Activated CD4-positive, alpha-beta T cell treated with anti-CD3 and anti-CD28 coated beads, Interleukin-2, amount 10 ng/mL, durations not matched to agents 24 days and 14 days (primary cell): ENCODE measurements at places on chromosomes 11 and 22.

GRCh38 chr11:57900320-57900719, 123.4 kb upstream of the OR9Q1 start:
- H3K4me1 ChIP-seq: peaks cover 6% of the 10 kb centered on the region
- no peak for DNase-seq
- no peak overlapping the region for H3K27ac ChIP-seq
- H3K4me3 ChIP-seq: no peak overlapping the region
- H3K36me3 ChIP-seq: no peaks in the 10 kb centered on the region
- H3K27me3 ChIP-seq: peaks cover 3% of the 10 kb centered on the region

- no peaks in the 10 kb centered on the region for H3K27me3 ChIP-seq
- no peaks in the 10 kb centered on the region for H3K36me3 ChIP-seq
- H3K27ac ChIP-seq: no peak overlapping the region
- H3K4me1 ChIP-seq: no peaks in the 10 kb centered on the region
Measured at GRCh38 chr22:47206164-47206563, 443.7 kb downstream of the TBC1D22A start.

DNA sequence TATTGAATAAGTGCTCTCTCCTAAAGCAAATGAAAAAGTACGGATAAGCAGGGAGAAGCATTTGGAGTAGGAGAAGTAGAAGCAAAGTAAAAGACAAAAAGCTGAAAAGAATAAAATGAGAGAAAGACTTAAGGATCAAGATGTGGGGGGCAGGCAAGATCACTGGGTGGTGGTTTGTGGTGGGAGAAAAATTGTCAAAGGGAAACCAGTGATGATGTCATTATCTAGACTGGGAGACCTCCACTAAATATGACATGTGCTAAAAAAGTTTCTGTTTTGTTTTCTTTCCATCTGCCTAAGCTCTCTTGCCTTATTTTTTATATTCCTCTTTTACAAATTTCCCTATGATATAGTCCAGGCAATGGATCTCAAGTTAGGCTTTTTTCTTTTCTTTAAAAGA, 14.8 kb upstream of the MAML2 start:
- peak overlapping the region; percentile 6 for H3K27ac ChIP-seq
- no peak for DNase-seq
- peaks cover 51% of the 10 kb centered on the region for H3K36me3 ChIP-seq
- no peaks in the 10 kb centered on the region for H3K27me3 ChIP-seq
- peaks cover 29% of the 10 kb centered on the region for H3K4me1 ChIP-seq
- H3K4me3 ChIP-seq: no peak overlapping the region

- H3K36me3 ChIP-seq: no peaks in the 10 kb centered on the region
- peaks cover 9% of the 10 kb centered on the region for H3K4me1 ChIP-seq
- no peak for DNase-seq
- H3K27me3 ChIP-seq: peaks cover 49% of the 10 kb centered on the region
Measured at GRCh38 chr22:45867118-45867905, 109.7 kb downstream of the WNT7B start.

- no peak overlapping the region for H3K27ac ChIP-seq
- DNase-seq: no peak
- no peaks in the 10 kb centered on the region for H3K36me3 ChIP-seq
- H3K4me3 ChIP-seq: no peak overlapping the region
- H3K4me1 ChIP-seq: no peaks in the 10 kb centered on the region
- H3K27me3 ChIP-seq: no peaks in the 10 kb centered on the region
Measured at GRCh38 chr11:134512571-134513538, 100.8 kb upstream of the B3GAT1 start.

DNA sequence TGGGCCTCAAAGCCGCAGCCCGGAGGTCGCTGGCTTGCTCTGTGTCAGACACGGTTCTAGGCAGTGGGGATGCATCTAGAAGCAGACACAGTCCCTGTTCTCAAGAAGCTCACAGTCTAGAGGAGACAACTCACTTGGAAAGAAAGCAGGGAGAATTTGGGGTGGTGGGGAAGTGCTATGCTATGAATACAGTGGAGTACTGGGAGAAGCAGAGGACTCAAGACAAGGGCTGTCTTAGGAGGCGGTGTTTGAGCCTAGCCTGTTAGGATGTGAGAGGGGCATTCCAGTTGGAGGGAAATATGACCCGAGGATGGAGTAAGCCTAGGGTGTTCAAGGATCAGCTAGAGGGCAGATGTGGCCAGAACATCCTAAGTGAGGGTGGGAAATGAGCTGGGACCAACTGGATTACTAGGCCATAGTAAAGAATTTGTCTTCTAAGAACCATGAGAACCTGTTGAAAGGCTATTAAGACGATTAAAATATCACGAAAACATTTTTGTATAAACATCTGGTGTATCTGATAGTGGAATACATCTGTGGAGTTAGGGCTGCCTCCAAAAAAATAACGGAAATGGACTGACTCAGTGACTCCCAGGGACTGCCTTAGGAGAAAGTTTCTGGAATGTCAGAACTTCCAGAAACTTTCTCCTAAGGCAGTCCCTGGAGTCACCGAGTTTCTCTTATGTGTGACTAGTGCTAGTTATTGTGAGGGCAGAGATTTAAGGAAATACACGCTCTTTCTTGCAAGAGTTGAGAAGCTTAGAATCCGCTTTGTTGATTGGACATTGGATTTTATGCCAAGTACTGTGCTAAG, 1.1 kb upstream of the PITPNB start:
- peaks cover 4% of the 10 kb centered on the region for H3K27me3 ChIP-seq
- peaks cover 45% of the 10 kb centered on the region for H3K36me3 ChIP-seq
- peak overlapping the region; percentile 97 for H3K4me3 ChIP-seq

DNA sequence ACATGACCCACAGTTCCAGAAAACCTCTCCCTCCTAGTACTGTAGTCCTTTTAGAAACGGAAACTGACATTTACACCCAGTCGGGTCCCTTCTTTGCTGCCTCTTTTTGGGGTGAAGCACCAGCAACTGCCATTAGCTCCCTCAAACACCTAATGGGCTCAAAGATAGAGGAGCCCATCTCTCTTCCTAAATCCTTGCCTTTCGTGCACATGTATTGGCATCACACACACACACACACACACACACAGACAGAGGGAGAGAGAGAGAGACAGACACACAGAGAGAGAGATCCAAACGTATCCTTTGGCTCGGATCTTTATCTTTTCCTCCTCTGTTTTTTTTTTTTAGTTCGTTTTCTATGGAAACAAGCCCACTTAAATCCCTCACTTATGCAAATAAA, 716 bp downstream of the GRM5 start:
- DNase-seq: no peak
- H3K36me3 ChIP-seq: no peaks in the 10 kb centered on the region
- no peak overlapping the region for H3K27ac ChIP-seq
- H3K4me1 ChIP-seq: no peaks in the 10 kb centered on the region
- H3K4me3 ChIP-seq: no peak overlapping the region

DNA sequence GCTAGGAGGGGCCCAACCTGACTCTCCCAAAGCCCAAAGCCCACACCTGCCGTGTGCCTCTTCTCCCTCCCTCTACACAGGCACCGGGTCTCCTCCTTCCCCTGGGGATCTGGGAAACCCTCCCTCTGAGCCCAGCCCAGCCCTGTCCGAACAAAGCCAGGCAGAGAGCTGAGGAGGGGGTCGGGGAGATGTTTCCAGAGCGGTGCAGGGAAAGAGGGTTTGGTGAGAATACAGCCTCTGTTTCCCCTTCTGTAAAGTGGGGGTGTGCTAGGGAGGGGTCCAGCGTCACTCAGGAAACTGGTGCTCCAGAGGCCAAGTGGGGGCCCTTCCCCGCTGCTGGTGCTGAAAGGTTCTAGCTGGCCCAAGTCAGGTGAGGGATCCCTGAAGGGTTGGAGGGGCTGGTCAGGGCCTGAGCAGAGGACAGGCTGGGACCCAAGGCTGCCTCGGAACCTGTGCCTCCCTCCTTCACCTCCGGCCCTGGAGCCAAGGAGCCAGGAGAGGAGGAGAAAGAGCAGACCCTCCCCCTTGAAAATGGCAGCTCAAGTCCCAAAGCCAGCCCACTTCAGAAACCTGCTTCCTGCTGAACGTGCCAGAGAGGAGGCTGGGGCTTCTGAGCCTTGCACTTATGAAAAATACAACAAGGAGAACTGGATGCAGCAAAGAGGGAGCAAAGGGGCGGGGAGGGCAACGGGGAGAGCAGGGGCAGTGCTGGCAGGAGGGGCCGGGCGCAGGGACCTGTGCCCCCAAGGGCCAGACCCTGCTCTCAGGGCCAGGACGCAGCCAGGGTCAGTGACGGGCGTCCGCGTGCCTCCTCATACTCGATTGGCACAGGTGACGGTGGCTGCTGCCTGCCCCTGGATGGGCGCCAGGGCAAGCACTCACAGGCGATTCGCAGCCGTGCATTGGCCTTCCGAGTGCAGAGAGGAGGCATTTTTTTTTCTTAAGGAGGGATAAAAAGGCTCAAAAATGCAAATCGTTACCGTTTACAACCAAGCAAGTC, 43.2 kb downstream of the MACROD1 start:
- peaks cover 3% of the 10 kb centered on the region for H3K4me1 ChIP-seq
- H3K27me3 ChIP-seq: no peaks in the 10 kb centered on the region
- no peak for DNase-seq
- H3K4me3 ChIP-seq: no peak overlapping the region

- no peak overlapping the region for H3K27ac ChIP-seq
- peaks cover 22% of the 10 kb centered on the region for H3K4me1 ChIP-seq
- peaks cover 4% of the 10 kb centered on the region for H3K36me3 ChIP-seq
- no peak for DNase-seq
- no peaks in the 10 kb centered on the region for H3K27me3 ChIP-seq
- H3K4me3 ChIP-seq: no peak overlapping the region
Measured at GRCh38 chr11:72758690-72759389, 6.6 kb upstream of the ARAP1 start.

DNA sequence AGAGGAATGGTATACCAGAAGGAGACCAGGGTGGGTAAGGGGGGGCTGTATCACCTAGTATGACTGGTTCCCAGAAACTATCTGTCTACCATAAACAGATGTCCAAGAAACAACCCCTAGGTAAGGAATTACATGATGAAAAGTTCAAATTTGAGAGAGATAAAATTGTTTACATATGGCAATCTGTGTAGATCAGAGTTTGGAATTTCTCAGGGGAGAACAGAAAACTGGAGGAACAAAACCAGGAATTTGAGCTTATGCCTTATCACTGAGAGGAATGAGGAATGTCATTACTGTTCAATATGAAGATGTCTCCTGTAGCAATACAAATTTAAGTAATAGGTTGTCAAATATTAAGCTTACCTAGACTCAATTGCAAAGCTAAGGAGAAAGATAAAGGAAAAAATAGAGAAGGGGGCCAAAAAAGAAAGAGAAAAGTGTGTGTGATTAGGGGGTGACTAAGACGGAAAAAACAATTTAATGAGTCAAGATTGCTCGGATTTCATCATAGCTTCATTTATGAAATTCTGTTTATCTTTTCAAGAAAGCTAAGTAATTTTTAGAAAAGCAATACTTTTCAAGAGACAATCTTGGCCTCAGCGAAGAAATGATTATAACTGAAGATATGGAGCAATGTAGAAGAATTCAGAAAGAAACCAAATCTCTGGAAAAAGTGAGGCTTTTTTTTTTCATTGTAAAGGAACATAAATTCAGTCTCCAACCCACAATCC, 117.8 kb downstream of the APOL5 start:
- H3K4me1 ChIP-seq: peaks cover 12% of the 10 kb centered on the region
- H3K36me3 ChIP-seq: no peaks in the 10 kb centered on the region
- H3K4me3 ChIP-seq: no peak overlapping the region
- no peak for DNase-seq
- H3K27ac ChIP-seq: no peak overlapping the region
- peaks cover 26% of the 10 kb centered on the region for H3K27me3 ChIP-seq

- no peak for DNase-seq
- no peak overlapping the region for H3K4me3 ChIP-seq
- H3K27ac ChIP-seq: no peak overlapping the region
- H3K36me3 ChIP-seq: peaks cover 42% of the 10 kb centered on the region
- H3K4me1 ChIP-seq: peaks cover 40% of the 10 kb centered on the region
- H3K27me3 ChIP-seq: no peaks in the 10 kb centered on the region
Measured at GRCh38 chr11:96385187-96385586, 4.5 kb downstream of the CCDC82 start.

GRCh38 chr11:130550150-130550549, 101.7 kb downstream of the ADAMTS15 start:
- DNase-seq: no peak
- no peak overlapping the region for H3K27ac ChIP-seq
- no peak overlapping the region for H3K4me3 ChIP-seq

DNA sequence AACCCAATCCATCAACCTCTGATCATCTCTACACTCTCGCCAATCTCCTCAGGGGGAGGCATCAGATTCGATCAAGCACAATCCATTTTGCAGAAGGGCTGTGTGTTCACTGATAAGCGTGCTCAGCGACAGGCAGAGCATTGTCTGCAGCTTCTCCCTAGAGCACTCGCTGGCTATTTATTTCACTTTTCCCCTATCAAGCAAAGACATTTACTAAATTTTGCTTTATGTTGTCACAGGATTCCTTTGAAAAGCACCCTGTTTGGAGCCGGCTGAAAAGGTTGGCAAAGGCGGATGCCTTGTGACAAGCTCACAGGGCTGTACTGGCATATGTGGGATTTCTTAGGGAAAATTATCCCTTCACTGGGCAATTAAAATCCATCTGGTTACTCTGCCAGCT, 1381.5 kb upstream of the TENM4 start:
- no peak overlapping the region for H3K4me3 ChIP-seq
- H3K27ac ChIP-seq: no peak overlapping the region
- DNase-seq: no peak
- H3K27me3 ChIP-seq: no peaks in the 10 kb centered on the region
- no peaks in the 10 kb centered on the region for H3K4me1 ChIP-seq

- DNase-seq: no peak
- no peaks in the 10 kb centered on the region for H3K27me3 ChIP-seq
- H3K27ac ChIP-seq: no peak overlapping the region
Measured at GRCh38 chr11:28470180-28470579, 362.0 kb downstream of the METTL15 start.

- no peaks in the 10 kb centered on the region for H3K27me3 ChIP-seq
- H3K4me3 ChIP-seq: peak overlapping the region; percentile 86
- peak overlapping the region; percentile 75 for H3K27ac ChIP-seq
- DNase-seq: peak; percentile 76
- H3K4me1 ChIP-seq: peaks cover 45% of the 10 kb centered on the region
- H3K36me3 ChIP-seq: peaks cover 38% of the 10 kb centered on the region
Measured at GRCh38 chr22:31488988-31489617, 539 bp downstream of the EIF4ENIF1 start.

DNA sequence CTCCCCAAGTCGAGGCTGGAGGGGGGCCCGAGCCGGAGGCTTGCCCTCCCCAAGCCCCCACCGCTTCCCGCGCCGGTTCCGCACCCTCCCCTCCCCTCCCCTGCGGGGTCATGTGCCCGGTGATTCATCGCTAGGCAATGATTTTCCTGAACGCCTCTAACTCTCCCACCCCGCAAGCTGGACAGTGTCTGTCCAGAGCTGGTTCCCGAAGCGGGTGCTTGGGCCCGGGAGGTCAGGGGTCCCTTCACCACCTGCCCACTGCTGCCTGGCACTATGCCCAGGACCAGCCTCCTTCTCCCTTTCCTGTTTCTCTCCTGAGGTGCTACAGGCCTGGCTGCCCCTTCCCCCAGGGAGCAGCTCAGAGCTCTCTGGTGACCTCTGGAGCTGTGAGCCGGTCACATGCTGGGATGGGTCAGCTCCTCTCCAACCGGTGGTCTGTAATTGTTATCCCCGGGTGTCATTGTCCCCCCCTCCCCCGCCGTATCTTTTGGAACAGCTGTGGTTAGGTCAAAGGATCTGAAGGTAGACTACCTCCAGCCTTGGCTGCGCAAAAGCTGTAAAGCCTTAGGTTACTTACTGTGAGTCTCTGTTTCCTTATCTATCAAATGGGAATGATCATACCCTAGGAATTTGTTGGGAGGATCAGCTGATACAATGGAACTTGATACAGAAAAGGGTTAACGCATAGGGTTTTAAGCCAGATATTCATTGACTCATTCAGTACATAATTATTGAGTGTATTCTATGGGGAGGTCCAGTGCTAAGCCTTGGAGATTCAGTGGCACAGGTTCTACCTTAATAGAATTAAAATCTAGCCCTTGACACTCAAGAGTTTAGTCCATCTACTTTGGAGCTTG, 753 bp downstream of the STX3 start:
- DNase-seq: peak; percentile 75
- no peaks in the 10 kb centered on the region for H3K27me3 ChIP-seq
- H3K4me3 ChIP-seq: peak overlapping the region; percentile 96
- peaks cover 44% of the 10 kb centered on the region for H3K4me1 ChIP-seq
